Left lung (tissue), 14 donors: ENCODE measurements at places on chromosomes 1 and 21. TPM values are rescaled to one million over a fixed set of nuclear protein-coding genes. Genes with fewer than 3 reads are reported as not detected.

The CFAP107 gene
- 0.18 TPM for polyA plus RNA-seq

The TCHH gene
- 0.14 TPM for polyA plus RNA-seq

The PRDM16 gene
- polyA plus RNA-seq: 9.6 TPM

The TMEM51 gene
- polyA plus RNA-seq: 16.3 TPM

The ZFP69 gene
- 10.2 TPM for polyA plus RNA-seq

The RHOU gene
- 60.4 TPM for polyA plus RNA-seq

The CATSPERE gene
- 1.4 TPM for polyA plus RNA-seq

The GSTM1 gene
- polyA plus RNA-seq: 2.2 TPM

GRCh38 chr21:37365517-37366481 lies 774 bp upstream of the DYRK1A start:
- peak; percentile 66 for DNase-seq

DNA sequence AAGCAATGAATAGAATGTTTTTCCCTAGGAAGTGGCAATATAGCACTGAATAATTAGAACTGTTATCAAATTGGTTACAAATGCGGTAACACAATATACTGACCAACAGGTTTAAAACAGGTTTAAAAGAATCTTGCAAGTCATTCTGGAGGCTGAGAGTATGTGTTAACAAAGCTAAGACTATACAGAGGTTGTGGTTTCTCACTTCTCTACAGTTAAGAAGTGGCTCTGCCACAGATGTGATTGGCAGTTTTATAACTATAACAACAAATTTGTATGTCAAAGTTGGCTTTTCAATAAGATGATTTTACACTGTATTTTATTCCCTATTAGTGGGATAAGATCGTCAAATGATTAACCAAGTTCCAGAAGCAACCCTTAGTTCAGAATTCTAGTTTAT lies 7.1 kb downstream of the ANGEL2 start:
- DNase-seq: no peak

GRCh38 chr21:31888936-31889371 lies 16.1 kb downstream of the HUNK start:
- DNase-seq: no peak

- no peak for DNase-seq
Observed at GRCh38 chr1:38766125-38766524, 93.4 kb downstream of the RRAGC start.

DNA sequence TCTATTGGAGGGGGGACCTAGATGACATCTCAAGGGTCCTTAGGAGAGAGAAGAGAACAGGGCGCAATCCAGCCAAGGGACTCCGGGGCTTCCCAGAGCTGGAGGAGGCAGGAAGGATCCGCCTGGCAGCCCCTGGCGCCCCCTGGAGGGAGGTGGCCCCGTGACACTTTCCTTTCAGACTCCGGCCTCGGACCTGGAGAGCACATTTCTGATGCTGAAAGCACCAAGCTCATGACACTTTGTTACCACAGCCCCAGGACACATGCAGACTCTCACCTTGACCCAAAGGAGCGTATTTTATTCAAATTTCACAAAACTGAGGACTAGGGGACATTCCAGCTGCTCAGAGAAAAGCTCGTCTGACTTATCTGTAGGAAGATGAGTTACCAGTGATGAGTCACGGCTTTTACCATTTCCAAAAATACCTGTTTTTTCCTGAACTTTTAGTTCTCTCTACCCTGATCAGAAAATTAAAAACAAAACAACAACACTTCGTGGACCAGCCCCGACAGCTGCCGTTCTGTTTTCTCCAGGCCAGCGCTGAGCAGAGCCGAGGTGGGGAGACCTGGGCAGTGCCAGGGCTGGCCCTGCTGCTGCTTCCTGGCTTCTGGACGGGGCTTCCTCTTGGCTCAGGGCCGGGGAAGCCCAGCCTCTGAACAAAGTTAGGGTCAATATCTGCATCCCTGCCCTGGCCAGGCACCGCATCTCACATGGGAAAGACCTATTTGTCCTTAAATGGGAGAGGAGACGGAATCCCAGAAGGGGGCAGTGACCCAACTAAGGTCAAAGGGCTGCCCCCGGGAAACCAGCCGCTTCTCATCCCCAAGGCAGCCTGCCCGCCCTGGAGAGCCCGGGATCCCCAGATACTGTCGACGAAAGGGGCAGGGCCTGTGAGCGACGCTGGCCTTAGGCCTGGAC lies 21.6 kb upstream of the POFUT2 start:
- DNase-seq: no peak

GRCh38 chr1:101139130-101139529 lies 97.7 kb upstream of the S1PR1 start:
- no peak for DNase-seq

- DNase-seq: no peak
Observed at GRCh38 chr21:37742532-37742931, 173.7 kb downstream of the KCNJ6 start.

DNA sequence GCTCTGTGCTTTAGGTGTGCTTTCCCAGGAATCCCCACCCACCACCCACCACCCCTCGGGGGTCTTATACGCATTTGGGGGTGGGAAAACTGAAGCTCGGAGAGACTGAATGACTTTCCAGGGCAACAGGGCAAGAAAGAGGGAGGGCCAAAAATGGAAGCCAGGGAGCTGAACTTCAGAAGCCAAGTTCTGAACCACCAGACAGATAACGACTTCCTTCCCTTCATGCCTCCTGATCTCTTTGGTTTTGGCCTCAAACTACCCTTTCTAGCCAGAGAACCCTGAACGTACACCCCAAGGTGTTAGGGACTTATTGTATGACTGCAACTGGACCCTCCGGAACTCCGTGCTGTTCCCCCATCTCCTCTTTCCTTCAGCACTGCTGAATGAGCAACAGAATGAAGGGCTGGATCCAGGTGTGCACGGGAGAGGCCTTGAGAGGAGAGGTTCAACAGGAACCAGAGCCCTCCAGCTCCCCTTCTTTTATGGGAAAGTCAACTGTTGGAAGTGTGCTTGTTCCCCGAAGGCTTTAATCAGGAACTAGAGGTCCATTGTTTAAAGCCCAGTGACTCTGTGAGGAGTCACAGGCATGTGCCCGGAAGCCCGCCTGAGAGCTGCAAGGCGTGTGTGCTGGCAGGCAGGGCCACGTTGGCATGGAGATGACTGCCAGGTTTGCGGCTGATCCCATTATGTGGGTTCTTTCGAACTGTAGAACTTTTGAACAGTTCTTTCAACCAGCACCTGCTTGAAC lies 3.1 kb downstream of the BACE2 start:
- DNase-seq: peak; percentile 80

DNA sequence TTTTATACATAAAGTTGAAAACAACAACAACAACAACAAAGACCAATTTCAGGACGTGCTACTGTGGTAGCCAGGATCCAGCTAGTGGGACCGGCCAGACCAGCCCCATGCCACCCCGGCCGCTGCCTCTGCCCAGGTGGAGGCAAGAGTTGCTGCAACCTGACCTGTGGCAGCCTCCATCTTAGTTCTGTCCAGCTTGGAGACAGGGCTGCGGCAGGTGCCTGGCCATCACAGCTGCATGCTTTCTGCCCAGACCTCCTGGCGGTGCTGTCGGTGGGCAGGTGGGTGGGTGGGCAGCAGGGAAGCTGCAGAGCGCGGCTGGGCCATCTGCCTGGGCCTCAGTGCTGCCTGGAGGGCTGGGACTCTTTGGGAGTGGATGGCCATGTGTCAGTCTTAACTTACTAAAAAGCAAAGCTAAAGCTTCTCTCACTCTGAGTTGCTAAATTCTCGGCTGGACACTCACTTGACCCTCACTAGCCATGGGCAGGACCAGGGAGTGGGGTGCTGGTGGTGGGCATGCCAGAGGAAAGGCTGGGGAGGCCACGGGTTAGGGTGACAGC lies 38.6 kb downstream of the KIAA1614 start:
- DNase-seq: no peak

GRCh38 chr1:229596925-229597699 lies 28.8 kb downstream of the TAF5L start:
- no peak for DNase-seq

- DNase-seq: no peak
Observed at GRCh38 chr1:35043498-35043897, 11.8 kb upstream of the ZMYM6 start.

GRCh38 chr1:202163281-202164270 lies 3.2 kb upstream of the PTPN7 start:
- no peak for DNase-seq

- no peak for DNase-seq
Observed at GRCh38 chr1:49424782-49425181, 599.0 kb downstream of the AGBL4 start.

DNA sequence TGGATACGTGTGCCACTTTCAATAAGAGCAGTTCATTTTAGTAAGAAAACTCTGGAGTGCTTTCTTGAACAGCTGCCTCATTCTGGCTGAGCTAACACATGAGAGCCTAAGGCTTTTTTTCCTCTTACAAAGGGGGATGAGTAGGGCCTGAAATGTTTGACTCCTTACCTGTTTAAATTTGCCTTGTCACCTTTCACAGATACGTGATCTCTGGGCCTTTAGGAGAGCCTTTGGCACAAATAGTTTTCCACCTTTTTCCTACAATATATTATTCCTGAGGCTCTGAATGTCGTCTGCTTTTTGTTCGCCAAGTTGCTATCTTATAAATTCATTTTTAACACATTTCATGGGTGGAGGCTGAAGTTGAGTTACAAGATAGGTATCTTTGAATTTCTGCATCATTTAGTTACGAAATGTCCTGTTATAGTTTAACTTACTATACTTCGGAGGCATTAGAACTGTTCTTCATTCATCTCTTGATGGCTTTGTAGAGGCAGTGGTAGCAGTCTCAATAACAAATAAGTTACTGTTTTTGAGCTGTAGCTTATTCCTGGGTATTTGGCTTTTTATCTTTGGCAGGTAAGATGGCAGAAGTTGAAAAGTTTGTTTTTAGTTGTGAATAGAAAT lies 17.2 kb downstream of the UBAP2L start:
- DNase-seq: no peak

GRCh38 chr1:169330927-169331326 lies 36.7 kb downstream of the NME7 start:
- no peak for DNase-seq

GRCh38 chr1:189669846-189670245 lies 807.8 kb downstream of the BRINP3 start:
- no peak for DNase-seq

DNA sequence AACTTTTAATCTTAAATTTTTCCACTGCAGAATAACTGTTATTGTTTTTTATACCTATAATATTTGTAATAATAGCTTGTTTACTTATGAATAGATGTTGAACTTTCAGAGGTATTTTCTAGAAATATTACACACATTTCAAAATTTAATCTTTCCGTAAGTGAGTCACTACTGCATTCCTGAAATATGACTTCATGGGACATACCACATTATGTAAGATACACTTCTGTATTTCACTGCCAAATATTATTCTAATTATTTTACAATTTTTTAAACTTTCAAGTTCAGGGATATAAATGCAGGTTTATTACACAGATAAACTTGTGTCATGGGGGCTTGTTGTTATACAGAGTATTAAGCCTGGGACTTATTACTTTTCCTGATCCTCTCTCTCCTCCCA lies 2220.5 kb downstream of the NCAM2 start:
- no peak for DNase-seq

GRCh38 chr1:231557411-231557810 lies 28.9 kb downstream of the TSNAX start:
- DNase-seq: no peak

- no peak for DNase-seq
Observed at GRCh38 chr1:206517784-206518183, 10.5 kb downstream of the RASSF5 start.
